ENCODE measurements at places on chromosomes 7 and 10. TPM values are rescaled to one million over a fixed set of nuclear protein-coding genes. Genes with fewer than 3 reads are reported as not detected.

GRCh38 chr7:151459726-151460473 lies 20.0 kb upstream of the CRYGN start:
- peak; percentile 44 for DNase-seq

DNA sequence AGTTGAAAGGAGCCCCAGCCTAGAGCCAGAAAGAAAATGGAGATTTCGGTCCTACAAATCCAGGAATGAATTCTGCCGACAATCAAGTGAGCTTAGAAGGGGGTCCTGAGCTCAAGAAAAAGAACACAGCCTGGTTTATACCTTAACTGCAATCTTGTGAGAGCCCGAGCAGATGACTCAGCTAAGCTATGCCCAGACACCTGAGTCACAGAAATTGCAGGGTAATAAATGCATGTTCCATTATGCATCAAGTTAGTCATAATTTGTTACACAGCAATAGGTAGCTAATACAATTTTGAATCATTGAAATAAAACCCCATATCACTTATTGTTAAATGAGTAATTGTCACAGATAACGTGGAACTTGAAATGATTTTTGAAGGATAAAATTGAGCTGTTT lies 111.8 kb upstream of the FOXP2 start:
- DNase-seq: no peak

DNA sequence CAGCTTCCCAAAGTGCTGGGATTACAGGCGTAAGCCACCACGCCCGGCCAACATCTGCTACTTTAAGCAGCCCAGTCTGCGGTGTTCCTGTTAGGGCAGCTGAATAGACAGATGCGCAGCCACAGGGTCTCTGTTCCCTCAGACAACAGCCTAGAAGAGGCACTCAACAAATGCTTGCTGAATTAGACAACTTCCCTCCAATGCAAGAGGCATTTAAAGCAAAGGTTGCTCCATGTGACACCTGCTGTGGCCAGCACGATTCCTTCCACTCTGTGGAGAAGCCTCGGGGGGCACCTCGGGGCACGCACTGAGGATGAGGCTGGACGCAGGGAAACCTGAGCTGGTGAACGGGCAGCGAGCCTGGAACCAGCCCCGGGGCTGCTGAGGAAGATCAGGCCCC lies 237.8 kb downstream of the MAD1L1 start:
- DNase-seq: no peak

DNA sequence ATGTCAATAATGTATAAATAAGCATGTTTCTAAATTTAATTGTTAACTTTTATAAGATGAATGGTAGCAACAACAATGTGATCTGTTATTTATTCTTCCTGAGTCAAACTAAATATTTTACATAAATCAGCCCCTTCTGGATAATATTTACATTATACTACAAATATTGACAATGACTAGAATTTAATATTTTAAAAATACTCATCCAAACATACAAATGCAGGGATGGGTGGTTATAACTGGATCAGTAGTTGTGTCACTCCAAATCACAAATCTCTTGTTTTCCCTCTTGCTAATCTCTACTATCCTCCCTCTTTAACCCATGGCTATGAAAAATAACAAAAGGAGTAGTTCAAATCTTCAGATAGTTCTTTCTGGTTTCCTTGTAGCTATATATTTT lies 407.0 kb downstream of the HTR7 start:
- no peak for DNase-seq

GRCh38 chr7:105429746-105430612 lies 41.3 kb upstream of the SRPK2 start:
- no peak for DNase-seq

DNA sequence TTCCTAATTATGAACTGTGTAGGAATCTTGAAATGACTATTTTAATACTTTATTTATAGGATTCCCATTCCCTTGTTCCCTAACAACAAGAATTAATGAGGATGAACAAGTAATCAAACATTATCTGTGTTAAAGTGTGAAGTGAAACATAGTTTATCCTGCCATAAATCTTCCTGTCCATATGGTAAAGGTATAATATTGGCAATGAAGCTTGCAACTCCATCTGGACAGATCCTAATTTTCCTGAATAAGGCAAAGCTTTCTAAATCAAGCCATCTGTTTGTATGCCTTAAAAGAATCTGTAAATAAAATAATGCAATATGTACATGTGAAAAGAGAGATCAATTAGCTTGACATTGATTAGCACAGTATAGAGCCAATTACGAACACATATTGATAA lies 529.0 kb downstream of the ANKRD7 start:
- no peak for DNase-seq

GRCh38 chr10:102231357-102232318 lies 5.5 kb downstream of the ELOVL3 start:
- DNase-seq: peak; percentile 43

GRCh38 chr10:124025660-124026588 lies 67.5 kb downstream of the CHST15 start:
- DNase-seq: no peak

GRCh38 chr10:72796042-72796441 lies 97.5 kb upstream of the OIT3 start:
- no peak for DNase-seq

GRCh38 chr10:130421909-130422308 lies 285.7 kb downstream of the GLRX3 start:
- no peak for DNase-seq

DNA sequence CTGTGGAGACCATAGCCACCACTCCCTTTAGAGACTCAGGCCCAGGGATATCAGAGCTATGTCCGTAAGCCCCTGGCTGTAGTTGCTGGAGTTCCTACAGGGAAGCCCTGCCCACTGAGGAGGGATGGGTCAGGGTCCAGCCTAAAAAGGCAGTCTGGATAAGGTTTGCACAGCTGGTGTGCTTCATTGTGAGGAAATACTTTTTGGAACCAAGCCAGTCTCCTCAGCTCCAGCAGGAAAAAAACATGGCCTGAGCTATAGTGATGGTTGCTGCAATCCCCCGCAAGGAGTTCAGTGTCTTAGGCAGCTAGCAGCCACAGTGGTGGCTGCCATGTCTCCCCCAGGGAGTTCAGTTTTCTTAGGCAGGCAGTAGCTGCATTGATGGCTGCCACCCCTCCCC lies 52.6 kb upstream of the CYP2C8 start:
- no peak for DNase-seq

GRCh38 chr7:33423646-33424020 lies 294.3 kb downstream of the BBS9 start:
- DNase-seq: no peak

- no peak for DNase-seq
These were observed 283.5 kb downstream of the ABCA13 start for GRCh38 chr7:48454750-48455192.

DNA sequence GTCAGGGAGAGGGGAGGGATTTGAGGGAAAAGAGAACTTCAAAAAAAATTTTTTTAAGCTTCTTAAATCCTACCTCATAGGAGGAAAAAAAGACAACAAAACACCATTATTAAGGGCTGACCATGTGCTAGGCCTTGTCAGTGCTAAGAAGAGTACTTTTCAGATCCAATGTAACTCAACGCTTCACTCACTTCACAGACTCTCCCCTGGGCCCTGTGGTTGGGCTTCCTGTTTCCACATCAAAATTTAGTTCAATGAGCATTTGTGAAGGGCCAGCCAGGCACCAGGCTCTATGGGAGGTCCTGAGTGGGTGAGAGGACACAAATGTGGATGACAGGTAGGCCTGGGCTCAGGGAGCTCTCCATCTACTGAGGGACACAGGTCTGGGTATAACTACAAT lies 249.8 kb downstream of the PTEN start:
- DNase-seq: no peak

DNA sequence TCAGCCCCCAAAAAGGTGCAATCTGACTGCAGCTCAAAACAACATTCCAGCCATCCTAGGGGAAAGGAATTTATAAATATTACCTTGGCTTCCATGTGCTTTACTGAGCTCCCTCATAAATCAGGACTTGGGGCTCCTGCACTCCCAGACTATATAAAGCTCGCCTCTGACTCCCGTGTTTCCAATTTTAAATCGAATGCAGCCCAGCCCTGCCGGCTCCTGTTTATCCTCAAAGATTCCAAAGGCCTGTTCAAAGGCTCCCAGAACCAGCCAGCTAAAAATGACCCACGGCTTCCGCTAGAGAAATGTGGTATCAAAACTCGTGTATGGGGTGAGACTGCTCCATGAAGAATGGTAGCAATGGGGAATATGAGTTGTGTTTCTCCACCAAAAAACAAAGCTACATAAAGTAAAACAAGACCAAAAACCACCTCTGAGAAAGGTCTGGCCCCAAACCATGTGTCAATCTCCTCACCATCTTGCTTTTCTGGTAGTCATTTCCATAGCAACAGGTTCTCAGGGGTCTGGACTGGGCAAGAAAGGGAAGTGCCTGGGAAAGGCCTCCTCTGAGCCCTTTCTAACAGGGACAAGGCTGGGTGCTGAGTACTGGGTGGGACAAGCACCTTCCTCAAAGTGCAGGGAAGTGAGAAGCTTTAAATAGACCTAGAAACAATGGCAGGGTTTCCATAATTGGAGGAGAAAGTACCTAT lies 5.1 kb downstream of the CALML3 start:
- DNase-seq: no peak

GRCh38 chr10:87721781-87722180 lies 62.1 kb downstream of the PAPSS2 start:
- DNase-seq: no peak

DNA sequence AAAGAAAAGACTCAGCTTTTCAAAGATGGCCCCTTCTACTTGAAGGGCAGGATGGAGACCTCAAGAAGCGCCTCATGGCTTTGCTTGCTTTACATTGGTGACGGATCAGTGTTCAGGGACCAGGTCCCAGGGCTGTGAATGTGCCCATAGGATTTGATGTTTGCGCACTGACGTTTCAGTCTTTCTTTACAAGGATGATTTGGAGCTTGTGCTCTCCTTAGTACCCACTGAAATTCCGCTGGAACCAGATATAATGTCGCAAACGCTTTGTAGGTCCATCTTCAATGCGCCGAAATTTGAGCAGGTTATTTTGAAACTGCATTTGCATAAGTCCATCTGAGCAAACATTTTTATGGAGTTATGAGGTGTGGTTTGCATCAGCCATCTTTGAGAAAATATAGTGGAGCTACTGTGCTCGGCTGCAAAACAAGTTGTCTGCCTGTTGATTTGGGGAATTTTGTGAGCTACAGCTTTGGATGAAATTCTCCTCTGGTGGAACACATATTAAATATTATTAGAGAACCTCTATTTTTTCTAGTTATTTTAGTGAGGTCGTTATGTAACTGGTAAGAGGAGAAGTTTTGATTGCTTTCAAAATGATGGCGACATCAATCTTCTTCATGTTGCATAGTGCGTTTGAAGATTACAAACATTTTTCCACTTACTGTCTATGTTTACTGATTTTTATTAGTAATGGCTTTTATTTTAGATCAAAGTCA lies 2.4 kb downstream of the RBM20 start:
- no peak for DNase-seq

GRCh38 chr7:149779502-149779805 lies 6.1 kb upstream of the ZNF467 start:
- DNase-seq: no peak

DNA sequence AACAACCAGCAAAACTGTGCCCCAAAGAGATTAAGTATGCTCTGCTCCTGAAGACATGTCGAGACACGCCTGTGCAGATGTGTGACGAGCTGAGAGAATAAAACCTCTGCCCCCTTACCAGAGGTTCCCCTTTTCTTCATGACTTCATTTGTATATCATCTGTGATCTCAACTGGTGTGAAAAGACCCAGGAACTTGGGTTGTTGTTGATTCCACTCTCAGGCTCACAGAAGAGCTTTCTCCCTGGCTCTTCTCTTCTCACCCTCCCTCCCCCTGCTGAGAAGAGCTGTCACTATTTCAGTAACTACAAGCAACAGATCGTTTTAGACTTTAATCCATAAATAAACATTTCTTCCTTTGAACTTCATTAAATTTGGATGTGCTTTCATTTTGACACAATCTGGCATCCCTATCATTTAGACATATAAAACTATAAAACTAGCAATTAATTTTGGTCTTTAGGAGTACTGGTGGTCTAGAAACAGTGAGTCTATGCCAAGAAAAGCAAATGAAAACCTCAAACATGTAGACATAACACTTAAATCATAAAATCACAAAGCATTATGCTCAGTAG lies 179.3 kb upstream of the FZD8 start:
- no peak for DNase-seq

- no peak for DNase-seq
These were observed 77.1 kb downstream of the RAB11FIP2 start for GRCh38 chr10:117969592-117969991.

DNA sequence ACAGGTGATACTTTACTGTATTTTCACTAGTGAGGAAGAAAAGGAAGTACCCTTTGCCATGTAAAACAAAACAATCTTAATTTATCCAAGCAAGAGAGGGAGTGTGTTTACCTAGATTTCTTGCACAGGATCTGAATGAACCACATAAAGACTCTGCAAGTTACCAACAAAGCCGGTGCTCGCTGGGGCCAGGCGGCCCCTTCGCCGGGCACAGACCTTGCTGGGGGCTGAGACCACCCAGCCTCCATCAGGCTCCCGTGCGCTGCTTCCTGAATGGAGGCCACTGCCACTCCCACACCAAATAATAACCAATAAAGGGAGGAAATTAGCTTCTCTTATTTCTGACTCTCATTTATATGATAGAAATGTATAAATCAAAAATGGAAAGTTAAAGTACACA lies 625.0 kb upstream of the ADARB2 start:
- DNase-seq: no peak

GRCh38 chr7:96028729-96029128 lies 256.4 kb downstream of the DYNC1I1 start:
- DNase-seq: no peak

- DNase-seq: no peak
These were observed 66.4 kb upstream of the ANK3 start for GRCh38 chr10:60456053-60456452.

DNA sequence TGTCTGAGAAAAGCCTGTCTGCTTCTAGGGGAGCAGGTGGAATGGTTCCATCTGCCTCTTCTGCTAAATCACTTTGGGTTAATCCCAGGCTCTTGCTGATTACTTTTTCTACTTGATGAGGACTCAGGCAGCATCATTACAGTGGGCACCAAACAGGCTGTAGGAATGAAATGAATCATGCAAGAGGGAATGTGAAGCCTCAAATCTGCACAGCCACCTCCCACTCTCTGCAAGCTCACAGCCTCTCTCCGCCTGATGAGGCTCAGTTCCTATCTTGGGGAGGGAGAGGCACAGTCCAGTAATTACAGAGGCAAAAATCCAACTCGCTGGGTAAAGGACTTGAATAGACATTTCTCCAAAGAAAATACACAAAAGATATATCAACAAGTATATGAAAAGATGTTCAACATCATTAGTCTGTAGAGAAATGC lies 34.0 kb downstream of the HSPA12A start:
- no peak for DNase-seq

VWA2 gene
- not detected for total RNA-seq

GDF2 gene
- total RNA-seq: not detected

FAM131B gene
- total RNA-seq: 15.0 TPM

THAP5 gene
- 31.9 TPM for total RNA-seq

ASB4 gene
- 0.21 TPM for total RNA-seq

VAX1 gene
- 0.23 TPM for total RNA-seq

NODAL gene
- not detected for total RNA-seq

IDI2 gene
- total RNA-seq: not detected

OR13A1 gene
- not detected for total RNA-seq

DEPP1 gene
- total RNA-seq: 0.50 TPM

MMP21 gene
- not detected for total RNA-seq

HOXA4 gene
- 0.68 TPM for total RNA-seq

HILPDA gene
- total RNA-seq: 46.7 TPM

All from neural crest cell (in vitro differentiated cells).